ENCODE measurements at places on chromosomes 6 and 20.

- DNase-seq, result no peak
These were observed 33.5 kb downstream of the FAM8A1 start for GRCh38 chr6:17633465-17634188.

DNA sequence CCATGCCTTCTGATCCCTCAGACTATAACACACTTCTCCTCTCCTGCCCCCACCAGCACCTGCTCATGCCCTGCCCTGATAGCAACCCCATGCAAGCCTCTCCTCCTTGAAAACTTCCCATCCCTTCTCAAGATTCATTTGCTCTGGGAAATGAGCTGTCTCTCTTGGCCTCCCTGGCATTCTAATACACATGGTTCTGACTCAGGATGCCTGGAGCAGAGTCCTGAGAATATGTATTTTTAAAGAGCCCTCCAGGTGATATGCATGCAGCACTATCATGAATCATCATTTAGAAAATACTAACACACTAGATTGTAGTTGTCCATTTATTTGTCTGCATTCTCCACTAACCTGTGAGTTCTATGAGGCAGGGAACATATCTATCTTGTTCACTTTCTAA lies 26.6 kb downstream of the HDGFL1 start:
- no peak for DNase-seq

- no peak for DNase-seq
These were observed 24.1 kb upstream of the TRIM27 start for GRCh38 chr6:28947831-28948270.

DNA sequence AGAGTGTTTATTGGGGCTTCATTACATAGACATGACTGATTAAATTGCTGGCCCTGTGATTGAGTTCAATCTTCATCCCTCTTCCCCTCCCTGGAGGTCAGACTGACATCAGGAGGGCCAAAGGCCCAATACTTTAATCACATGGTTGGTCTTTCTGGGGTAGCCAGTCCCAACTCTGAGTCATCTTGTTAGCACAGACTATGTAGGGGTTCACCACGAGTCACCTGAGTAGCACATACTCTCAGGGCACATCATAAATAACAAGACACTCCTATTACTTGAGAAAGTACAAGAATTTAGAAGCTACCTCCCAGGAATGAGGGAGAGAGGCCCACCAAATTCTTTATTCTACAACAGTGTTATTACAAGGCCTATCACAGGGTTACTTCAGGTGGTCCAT lies 11.3 kb downstream of the GINS1 start:
- no peak for DNase-seq

GRCh38 chr20:34566978-34567891 lies 8.7 kb downstream of the MAP1LC3A start:
- no peak for DNase-seq

- no peak for DNase-seq
These were observed 155.4 kb downstream of the SYCP2 start for GRCh38 chr20:59777814-59778575.

GRCh38 chr6:34494973-34495372 lies 29.1 kb downstream of the PACSIN1 start:
- no peak for DNase-seq

DNA sequence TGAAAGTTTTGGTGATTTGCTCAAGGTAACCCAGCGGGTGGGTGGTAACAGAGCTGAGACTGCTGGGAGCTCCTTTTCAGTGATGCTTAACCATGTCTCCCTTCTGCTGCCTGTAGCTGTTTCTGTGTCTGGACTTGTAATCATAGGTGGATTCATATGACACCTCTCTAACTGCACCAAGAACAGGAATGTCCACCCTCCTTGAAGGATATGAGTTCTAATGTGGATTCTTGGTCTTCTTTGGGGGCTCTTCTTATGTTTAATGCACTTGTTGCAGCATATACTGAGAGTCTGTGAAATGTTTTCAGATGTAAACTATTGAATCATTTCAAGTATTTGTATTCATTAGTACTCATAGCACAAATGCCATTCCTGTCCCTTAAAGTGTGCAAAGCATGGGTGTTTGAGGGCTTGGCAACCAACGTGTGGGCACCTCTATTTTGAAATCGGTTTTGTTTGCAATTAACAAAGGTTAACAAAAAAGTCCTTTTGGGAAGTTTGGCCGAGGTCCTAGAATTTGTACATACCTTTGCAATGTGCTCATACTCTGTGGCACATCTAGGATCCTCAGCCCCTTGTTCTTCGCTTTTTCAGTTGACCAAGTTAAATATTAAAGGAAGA lies 138.0 kb downstream of the SOX4 start:
- DNase-seq, result no peak

DNA sequence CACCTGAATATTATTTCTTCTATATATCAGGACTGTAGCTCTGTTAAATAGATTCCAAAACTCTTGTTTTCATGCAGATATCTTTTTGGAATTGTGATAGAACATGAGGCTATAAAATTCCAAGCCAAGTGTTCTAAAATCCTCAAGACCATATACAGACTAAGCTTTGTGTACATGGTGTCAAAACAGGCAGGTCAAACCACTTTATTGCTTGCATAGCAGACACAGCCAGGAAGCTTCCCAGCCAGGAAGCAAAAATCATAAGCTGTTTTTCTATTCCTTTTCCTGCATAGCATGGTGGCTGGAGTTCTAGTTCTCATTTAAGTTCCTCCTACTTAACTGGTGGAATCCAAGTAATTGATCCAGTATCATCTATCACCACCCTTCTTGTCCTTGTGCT lies 353.3 kb downstream of the PAX1 start:
- no peak for DNase-seq

GRCh38 chr6:20716865-20717264 lies 182.6 kb downstream of the CDKAL1 start:
- DNase-seq, result no peak

GRCh38 chr6:16681260-16681873 lies 79.9 kb downstream of the ATXN1 start:
- no peak for DNase-seq

GRCh38 chr6:109458774-109459531 lies 3.4 kb upstream of the MICAL1 start:
- DNase-seq, result no peak

DNA sequence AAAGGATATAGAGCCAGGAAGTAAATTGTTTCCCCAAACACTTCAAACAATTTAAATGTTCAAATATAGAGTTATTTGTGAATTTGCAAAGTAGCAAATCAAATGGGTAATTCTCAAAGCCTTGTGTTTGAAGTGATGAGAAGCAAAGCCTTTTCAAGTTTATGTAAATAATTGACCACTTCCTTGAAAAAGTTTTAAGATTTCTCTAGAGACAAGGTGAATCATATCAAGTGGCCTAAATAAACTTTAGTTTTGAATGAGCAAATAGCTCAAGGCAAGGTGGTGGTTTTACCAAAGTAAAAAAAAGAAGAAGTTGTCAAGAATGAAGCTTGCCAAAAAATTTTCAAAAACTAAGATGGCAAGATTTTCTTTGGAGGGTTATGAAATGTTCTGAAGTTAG lies 42.6 kb upstream of the IFNGR1 start:
- DNase-seq, result no peak

DNA sequence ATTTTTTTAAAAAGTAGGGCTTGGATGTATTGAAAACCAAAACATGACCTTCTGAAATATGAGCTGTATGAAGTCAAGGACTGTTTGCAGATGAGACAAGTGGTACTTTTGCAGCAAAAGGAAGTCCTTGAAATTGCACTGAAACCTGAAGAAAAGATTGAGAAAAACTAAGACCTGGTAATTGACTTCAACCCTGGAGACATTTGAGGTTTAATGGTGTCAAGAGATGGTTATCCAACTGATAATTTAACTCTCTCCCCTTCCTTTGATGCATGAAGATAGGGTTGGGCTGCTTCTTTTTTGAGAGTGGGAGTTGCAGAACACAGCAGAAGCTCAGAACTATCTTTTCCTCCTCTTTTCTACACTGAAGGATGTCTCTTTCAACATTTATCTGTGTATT lies 180.9 kb upstream of the DTNBP1 start:
- no peak for DNase-seq

DNA sequence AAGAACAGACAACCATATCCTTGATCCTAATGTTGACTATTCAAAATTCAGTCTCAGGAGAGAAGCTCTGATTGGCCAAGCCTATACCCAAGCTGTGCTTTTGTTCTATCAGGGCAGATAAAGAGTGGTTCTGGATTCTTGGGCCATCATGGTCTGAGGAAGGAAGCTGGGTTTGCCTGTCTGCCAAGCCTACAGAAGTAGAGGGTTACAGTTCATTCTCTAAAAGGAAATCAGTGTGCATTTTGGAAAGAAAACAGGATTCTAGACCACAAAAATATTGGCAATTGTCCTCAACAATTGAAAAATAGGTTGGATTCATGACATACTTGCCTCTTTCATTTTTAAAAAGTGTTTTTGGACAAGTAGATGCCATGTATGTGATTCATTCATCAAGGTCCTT lies 145.4 kb upstream of the BMP2 start:
- DNase-seq, result no peak

- DNase-seq, result no peak
These were observed 31.5 kb downstream of the AAR2 start for GRCh38 chr20:36267605-36268381.

DNA sequence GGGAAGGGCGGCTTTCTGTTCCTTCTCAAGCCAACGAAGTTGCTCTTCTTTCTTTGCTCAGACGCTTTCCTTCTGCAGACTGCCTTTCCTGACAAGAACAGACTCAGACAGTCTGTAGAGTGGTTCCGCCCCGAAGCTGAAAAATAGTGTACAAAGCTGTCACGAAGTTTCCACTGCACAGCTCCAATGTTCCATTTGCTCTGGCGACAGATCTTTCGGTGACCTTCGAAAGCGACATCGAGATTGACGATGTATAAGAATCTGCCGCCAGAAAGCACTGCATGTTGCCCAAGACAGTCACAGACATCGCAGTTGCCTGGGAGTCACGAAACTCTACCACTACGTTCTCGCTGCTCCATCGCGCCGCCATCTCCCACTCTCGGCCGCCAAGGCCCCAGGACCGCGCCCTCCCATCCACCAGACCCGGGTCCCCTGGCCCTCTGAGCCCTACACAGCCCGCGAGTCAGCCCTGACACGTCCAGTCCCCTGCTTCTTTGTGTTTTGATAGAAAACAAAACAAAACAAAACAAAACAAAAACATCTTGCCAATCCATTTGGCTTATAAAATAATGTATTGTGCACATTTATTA lies 42.1 kb upstream of the ZNF184 start:
- DNase-seq, result no peak

DNA sequence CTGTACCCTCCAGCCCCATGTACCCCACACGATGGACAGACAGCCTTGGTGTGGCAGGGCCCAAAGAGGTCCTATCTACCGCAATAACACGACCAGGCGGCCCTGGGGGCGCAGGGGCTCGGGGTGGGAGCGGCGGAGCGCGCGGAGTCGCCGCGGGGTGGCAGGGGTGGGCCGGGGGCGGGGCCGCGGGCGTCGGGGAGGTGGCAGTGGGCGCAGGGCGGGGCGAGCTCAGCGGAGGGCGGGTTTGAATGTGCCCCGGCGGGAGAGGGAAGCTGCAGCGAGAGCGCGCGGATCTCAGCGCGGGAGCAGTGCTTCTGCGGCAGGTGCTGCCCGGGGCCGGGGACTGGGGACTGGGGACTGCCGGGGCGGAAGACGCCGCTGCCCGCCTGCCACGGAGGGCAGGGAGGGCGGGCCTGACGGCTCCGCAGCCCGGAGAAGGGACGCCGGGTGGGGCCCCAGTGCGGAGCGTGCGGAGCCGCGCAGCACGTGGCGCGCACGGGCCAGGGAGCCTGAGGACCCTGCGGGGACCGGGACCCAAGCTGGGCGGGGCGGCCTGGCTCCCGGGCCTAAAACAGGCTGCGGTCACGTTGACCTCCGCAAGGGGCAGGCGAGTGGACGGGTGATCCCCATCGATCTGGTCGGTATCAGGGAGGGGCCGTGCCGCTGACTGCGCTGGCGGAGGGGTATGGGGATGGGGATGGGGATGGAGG lies at the start of gene SLC29A1:
Gene SLC29A1 (plus strand): TSS at position 277 of the 710 bp plus-strand sequence. CDS start 3,719 bp downstream, outside the sequence.
- DNase-seq, result peak; percentile 82

DNA sequence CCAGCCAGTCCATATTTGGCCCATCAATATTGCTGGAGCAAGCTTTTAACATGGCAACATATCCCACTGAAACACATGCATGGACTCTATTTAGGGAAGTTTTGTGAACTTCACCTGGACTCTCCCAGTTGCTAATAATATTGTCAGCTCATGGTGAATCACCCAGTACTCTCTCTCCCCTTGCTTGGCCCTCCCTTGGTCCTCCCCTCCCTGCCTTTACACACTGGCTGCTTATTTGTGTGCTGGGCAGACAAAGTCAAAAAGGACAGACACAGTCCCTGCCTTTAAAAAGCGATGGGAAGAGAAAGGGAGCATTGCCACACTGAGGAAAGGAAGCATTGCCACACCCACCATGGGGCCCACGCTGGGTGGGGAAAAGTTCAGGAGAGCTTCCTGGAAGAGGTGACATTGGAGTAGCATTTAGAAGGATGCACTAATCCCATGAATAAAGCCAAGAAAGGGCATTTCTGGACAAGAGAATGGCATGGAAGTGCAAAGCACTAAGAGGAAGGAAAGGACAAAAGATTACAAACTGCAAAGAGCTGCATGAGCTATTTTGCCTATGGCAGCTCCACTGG lies 143.4 kb upstream of the EXOC2 start:
- no peak for DNase-seq

DNA sequence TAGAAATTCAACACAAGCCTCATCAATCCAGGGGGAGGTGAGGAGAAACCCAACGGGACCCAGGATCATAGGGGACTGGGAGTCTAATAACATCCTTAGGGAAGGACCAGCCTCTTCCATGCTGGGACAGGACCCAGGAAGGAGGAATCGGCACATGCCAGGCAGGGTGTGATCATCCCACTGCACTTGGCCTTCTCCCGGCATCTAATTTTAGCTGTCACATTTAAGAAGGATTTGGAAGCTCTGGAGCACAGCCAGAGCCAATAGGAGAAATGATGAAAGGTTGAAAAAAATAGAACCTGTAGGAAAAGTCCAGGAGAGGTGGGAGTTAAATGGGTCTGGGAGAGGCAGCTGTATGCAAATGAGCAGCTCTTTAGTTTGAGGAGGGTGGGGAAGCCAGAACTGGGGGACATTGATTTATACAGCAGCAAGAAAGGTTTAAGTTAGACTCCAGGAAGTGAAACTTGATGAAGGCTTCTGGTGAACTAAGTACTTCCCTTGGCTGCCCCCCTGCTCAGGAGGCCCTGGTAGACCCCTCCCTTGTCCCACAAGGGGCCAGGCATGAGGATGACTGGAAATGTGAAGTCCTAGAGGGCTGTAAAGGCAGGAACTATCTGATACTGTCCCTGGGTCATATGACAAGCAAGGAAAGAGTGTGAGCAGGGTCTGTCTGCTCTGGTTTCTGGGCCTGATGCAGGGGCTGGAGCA lies 260.3 kb downstream of the LRFN2 start:
- DNase-seq, result peak; percentile 82
